K562 (cell line): ENCODE measurements at places on chromosomes 5 and 9.

DNA sequence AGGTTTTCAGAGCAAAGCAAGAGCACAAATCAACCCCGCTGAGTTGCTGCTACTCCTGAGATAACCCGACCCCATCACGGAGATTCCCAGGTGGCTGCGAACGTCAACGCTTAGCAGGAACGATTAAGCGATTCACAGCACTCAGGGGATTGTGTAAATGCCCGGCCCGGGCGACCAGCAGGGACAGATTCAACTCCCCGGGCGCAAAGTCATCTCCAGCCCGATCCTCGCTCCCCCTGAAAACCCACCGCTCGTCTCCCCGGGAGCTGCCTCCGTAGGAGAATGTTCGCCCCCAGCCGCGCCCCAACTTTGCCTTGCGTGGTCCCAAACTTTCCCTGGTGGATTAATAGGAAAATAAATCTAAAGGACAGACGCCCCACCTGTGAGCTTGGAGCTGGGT lies 685 bp downstream of the SLC24A2 start:
- DNase-seq, result no peak

- no peak for DNase-seq
Observed at GRCh38 chr5:163612358-163613149, 107.1 kb downstream of the MAT2B start.

GRCh38 chr9:116817762-116818161 lies 130.7 kb downstream of the TRIM32 start:
- DNase-seq, result no peak

- DNase-seq, result no peak
Observed at GRCh38 chr5:165014439-165014838, 1509.0 kb downstream of the MAT2B start.

GRCh38 chr9:120654272-120654671 lies 60.0 kb downstream of the MEGF9 start:
- no peak for DNase-seq

GRCh38 chr9:94031946-94032345 lies 52.3 kb upstream of the PTPDC1 start:
- DNase-seq, result no peak

DNA sequence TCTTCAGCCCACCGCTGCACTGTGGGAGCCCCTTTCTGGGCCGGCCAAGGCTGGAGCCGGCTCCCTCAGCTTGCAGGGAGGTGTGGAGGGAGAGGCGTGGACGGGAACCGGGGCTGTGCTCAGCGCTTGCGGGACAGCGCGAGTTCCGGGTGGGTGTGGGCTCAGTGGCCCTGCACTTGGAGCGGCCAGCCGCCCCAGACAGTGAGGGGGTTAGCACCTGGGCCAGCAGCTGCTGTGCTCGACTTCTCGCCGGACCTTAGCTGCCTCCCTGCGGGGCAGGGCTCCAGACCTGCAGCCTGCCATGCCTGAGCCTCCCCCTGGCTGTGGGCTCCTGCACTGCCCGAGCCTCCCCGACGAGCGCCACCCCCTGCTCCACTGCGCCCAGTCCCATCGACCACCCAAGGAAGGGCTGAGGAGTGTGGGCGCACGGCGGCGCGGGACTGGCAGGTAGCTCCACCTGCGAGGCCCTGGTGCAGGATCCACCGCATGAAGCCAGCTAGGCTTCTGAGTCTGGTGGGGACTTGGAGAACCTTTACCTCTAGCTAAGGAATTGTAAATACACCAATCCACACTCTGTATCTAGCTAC lies 92.9 kb upstream of the MAST4 start:
- DNase-seq, result no peak

GRCh38 chr9:128908372-128908771 lies 12.4 kb upstream of the PHYHD1 start:
- no peak for DNase-seq

- no peak for DNase-seq
Observed at GRCh38 chr5:180021900-180022299, 49.7 kb downstream of the RNF130 start.

DNA sequence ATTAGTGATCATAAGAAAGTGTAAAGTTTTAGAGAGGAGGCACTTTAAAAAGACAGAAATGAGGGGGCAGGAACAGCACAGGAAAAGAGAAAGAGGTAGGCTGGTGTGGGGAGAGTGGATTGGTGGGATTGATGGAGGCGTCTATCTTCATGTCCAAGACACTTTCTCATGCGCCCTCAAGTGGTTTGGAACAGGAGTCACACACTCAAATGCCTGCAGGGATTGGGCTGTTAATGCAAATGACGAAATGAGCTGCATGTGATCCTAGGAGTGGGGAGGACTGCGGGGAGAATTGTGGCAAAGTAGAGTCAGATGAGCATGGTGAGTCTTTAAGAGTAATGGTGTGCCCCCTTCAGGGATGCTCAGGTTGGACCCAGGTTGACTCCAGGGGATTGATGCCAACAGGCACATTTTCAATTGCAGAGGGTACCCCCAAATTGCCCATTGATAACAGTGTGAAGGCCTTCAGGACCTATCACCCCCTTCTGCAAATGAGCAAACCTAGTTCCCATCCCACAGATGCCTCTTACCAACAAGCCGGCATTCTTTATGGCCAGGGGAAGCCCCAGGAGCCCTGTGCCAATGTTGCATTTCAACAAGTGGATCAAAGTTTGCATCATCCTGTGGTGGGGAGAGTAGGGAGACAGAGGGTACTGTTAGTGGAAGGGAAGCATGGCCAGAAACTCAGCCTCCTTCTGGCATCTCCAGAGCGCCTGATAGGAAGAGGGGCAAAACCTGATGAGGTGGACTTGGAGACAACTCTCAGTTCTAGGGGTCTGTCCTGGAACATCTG lies 5.3 kb downstream of the SLC36A3 start:
- peak; percentile 34 for DNase-seq

DNA sequence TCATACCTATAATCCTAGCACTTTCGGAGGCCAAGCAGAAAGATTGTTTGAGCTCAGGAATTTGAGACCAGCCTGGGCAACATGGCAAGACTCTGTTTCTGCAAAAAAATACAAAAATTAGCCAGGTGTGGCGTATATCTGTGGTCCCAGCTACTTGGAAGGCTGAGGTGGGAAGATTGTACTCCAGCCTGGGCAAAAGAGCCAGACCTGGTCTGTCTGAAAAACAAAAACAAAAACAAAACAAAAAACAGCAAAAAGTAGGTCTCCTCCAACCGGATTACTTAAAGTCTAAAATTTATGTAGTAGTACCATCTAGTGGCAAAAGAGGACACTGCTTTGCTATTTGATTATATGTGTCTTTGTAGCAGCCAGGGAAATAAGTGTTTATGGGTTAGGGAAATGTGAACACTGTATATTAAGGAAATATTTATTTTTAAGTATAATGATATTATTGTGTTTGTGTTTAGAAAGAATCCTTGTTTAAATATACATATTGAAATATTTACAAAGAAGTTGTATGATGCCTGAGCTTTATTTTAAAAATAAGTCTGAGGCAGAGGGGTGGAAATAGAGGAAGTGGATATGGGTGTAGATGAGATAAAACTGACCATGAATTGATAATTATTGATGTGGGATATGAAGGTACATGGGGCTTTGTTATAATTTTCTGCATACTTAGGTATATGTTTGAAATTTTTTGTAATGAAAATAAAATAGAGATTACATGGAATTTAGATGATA lies 20.0 kb downstream of the APC start:
- DNase-seq, result peak; percentile 68

DNA sequence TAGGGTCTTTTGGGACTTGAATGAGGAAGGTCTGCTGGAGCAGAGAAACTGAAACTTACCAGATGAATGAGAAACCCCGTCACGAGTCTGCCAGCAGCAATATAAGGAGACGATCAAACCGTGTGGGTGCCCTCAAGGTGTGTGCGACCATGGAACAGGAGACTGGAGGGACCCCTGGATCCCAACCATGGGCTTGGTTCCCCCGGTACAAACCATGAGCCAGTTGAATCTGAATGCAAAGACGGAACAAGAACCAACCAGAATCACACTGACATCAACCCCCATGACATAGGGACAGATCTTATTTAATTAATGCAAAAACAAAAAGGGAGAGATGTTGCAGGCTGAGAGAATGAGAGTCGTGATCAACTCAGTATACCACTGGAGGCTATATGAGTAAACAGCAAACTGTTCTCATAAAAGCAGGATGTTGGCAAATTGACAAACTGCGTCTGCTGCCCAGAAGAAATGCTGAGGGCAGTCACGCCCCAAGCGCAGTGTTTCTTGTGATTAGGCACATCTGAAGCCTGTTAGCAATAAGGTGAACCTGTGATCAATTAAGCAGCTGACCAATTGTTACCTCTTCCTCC lies 475.5 kb upstream of the ACO1 start:
- no peak for DNase-seq

GRCh38 chr9:110173322-110173642 lies 34.7 kb downstream of the C9orf152 start:
- no peak for DNase-seq

GRCh38 chr5:159969966-159970365 lies 39.0 kb upstream of the TTC1 start:
- no peak for DNase-seq

GRCh38 chr9:2469681-2470221 lies 151.8 kb upstream of the VLDLR start:
- DNase-seq, result no peak

- DNase-seq, result no peak
Observed at GRCh38 chr9:68775003-68775730, 70.1 kb downstream of the PIP5K1B start.

DNA sequence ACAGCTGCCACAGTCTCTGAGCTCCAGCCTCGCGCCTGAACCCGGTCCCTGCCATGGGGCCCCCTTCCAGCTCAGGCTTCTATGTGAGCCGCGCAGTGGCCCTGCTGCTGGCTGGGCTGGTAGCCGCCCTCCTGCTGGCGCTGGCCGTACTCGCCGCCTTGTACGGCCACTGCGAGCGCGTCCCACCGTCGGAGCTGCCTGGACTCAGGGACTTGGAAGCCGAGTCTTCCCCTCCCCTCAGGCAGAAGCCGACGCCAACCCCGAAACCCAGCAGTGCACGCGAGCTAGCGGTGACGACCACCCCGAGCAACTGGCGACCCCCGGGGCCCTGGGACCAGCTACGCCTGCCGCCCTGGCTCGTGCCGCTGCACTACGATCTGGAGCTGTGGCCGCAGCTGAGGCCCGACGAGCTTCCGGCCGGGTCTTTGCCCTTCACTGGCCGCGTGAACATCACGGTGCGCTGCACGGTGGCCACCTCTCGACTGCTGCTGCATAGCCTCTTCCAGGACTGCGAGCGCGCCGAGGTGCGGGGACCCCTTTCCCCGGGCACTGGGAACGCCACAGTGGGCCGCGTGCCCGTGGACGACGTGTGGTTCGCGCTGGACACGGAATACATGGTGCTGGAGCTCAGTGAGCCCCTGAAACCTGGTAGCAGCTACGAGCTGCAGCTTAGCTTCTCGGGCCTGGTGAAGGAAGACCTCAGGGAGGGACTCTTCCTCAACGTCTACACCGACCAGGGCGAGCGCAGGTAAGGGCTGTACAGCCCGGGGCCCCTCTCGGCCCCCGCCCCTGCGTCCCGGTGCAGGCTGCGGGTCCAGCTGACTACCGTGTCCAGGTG lies 509 bp downstream of the LVRN start:
- DNase-seq, result no peak

DNA sequence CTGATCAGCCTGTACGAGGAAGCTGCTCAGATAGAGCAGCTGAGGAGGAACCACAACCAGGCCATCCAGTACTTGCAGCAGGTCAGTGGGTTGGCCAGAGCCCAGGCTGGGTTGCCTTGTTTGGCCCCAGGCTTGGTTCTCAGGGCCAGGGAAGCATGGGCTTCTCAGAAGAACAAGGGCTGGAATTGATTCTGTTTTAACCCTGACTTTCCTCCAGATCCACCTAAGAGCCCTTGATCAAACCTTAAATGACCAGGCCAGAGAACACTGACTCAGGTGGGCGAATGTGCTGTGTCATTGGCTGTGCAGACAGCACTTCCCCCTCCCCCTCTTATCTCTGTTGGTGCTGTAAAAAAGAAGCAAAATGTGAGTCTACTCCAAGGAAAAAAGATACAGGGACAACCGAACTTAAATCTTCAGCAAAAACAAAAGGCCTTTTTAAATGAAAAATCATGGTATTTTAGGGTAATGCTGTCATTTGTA lies 28.1 kb downstream of the TTC23L start:
- peak; percentile 93 for DNase-seq

- DNase-seq, result no peak
Observed at GRCh38 chr9:4780651-4781050, 12.1 kb upstream of the RCL1 start.

GRCh38 chr5:126376443-126376842 lies 46.8 kb upstream of the GRAMD2B start:
- no peak for DNase-seq

- peak; percentile 29 for DNase-seq
Observed at GRCh38 chr5:61933787-61934626, 372.0 kb upstream of the KIF2A start.

DNA sequence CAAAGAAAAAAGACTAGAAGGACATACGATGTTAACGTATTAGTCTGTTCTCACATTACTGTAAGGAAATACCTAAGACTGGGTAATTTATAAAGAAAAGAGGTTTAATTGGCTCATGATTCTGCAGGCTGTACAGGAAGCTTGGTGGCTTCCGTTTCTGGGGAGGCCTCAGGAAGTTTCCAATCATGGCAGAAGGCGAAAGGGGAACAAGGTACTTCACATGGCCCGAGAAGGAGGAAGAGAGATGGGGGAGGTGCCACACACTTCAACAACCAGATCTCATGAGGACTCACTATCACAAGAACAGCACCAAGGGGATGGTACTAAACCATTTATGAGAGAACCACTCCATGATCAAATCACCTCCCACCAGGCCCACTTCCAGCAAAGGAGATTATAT lies 110.1 kb downstream of the CARTPT start:
- no peak for DNase-seq

GRCh38 chr9:82996941-82997340 lies 66.0 kb downstream of the RASEF start:
- DNase-seq, result no peak

- no peak for DNase-seq
Observed at GRCh38 chr5:132751444-132751843, 4.2 kb downstream of the CCNI2 start.
